ENCODE measurements at places on chromosomes 6 and 20.
A peak's percentile ranks its signal among the peaks of the same experiment; 100 is the strongest.

DNA sequence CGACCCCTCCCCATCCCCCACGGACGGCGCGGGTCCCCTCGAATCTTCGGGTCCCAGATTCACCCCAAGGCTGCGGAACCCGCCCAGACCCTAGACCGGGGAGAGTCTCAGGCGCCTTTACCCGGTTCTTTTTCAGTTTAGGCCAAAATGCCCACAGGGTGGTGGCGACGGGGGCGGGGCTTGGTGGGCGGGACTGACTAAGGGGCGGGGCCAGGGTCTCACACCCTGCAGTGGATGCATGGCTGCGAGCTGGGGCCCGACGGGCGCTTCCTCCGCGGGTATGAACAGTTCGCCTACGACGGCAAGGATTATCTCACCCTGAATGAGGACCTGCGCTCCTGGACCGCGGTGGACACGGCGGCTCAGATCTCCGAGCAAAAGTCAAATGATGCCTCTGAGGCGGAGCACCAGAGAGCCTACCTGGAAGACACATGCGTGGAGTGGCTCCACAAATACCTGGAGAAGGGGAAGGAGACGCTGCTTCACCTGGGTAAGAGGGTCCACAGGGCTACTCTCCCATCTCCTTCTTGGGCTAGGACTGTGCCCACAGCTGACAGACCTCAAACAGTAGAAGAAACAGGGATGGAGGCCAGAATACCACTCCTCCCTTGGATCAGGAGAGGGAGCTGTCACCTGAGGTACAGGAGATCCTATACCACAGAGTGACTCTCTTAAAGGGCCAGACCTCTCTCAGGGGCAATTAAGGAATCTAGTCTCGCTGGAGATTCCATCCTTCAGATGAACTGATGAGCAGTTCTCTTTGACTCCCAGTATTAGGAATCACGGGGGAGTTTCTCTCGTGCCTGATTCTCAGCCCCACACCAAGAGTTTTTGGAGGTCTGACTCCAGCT is 942 bp downstream of the HLA-E start:
- DNase-seq: peak; percentile 38

- no peak for DNase-seq
Measured at GRCh38 chr6:68468244-68468884, 166.7 kb upstream of the ADGRB3 start.

- no peak for DNase-seq
Measured at GRCh38 chr6:94559829-94560537, 1017.4 kb upstream of the MANEA start.

DNA sequence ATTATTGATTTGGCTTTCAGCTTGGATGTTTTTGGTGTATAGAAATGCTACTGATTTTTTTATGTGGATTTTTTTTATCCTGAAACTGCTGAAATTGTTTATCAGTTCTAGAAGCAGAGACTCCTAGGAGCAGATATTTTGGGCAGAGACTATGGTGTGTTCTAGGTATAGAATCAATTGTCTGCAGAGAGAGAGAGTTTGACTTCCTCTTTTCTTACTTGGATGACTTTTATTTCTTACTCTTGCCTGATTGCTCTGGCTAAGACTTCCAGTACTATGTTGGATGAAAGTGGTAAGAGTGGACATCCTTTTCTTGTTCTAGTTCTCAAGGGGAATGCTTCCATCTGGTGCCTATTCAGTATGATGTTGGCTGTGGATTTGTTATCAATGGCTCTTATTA is 370.6 kb downstream of the PHF3 start:
- no peak for DNase-seq

- no peak for DNase-seq
Measured at GRCh38 chr20:2032168-2032567, 38.3 kb upstream of the PDYN start.
